ENCODE measurements at places on chromosomes 6 and 20.

- DNase-seq = no peak
Observed at GRCh38 chr6:14286634-14287428, 169.3 kb downstream of the CD83 start.

- DNase-seq = no peak
Observed at GRCh38 chr6:92538275-92538674, 881.1 kb downstream of the EPHA7 start.

GRCh38 chr20:34600892-34601653 is 42.6 kb downstream of the MAP1LC3A start:
- DNase-seq = no peak

GRCh38 chr6:24876499-24877465 is 59.0 kb downstream of the RIPOR2 start:
- DNase-seq = no peak

GRCh38 chr20:37567671-37568588 is 40.3 kb upstream of the BLCAP start:
- no peak for DNase-seq

DNA sequence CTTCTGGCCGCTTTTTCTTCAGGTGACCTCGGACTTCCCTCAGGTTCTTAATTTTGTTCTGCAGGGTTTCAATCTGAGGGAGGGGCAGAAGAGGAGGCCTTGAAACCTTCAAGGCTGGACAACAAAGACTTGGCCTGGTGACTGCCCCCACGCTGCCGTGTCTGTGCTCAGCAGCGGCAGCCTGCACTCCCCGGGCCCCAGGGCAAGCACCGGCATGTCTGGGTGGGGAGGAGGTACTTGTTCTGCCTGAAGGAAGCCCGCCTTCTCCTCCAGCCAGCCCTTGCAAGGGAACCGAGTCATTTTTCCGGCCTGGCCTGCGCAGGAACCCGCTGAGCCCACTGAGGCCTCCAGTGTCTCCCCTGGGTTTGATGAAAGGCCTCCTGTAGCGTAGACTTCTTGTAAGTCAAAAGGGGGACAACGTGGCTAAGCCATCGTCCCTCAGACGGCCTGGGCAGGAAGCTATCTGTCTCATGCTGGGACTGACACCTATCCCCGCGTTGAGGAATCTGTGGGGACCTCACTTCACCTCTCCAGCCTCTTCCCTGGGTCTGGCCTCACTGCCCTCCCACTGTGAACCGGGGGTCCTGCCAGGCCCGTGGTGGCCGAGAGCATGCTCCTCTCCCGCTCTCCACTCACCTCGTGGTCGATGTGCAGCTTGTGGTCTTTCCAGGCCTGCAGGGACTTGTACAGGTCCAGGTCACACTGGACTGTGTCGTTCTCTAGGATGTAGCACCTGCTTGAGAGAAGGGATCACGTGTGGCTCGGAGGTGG is 119.9 kb downstream of the SULF2 start:
- DNase-seq = no peak

GRCh38 chr6:134249759-134250602 is 67.9 kb downstream of the SGK1 start:
- DNase-seq = no peak

All from HFF-Myc (cell line).